ENCODE measurements at places on chromosomes 5 and 9. TPM values are rescaled to one million over a fixed set of nuclear protein-coding genes. Genes with fewer than 3 reads are reported as not detected.
A peak's percentile ranks its signal among the peaks of the same experiment; 100 is the strongest.

TRPM3 gene
- 1.7 TPM for total RNA-seq

DNA sequence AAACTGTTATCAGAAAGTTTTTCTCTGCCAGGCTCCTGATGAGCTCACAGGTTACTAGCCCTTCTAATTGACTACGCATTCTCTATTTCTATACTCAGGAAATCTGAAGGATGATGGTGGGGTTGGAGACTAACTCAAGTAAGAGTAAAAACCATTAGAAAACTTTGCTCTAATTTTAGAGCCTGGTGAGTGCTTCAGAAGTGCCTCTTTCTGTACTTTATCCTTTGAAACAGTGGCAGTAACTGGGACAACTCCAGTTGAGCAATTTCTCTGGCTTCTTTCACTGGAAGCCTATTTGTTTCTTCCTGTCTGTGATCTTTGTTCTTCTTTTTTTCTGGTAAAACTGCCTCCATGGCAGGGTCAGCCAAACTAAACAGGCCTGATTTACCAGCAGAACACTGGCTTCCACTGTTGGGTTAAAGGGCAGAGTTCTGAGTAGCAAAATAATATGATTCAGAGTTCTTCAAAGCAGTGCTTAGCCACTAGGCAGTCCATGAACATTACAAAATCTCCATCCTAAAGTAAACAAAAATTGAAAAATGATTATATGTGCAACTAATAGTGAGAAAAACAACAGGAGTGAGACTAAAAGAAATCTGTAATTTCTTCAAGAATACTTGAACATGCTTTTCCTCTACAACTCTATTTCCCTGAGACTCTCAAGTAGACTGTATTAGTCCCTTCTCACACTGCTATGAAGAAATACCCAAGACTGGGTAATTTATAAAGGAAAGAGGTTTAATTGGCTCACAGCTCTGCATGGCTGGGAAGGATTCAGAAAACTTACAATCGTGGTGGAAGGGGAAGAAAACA lies 79.8 kb downstream of the MROH2B start:
- no peak overlapping the region for H3K4me3 ChIP-seq
- H3K36me3 ChIP-seq = no peaks in the 10 kb centered on the region
- peak; percentile 75 for DNase-seq
- H3K27me3 ChIP-seq = no peaks in the 10 kb centered on the region
- peaks cover 18% of the 10 kb centered on the region for H3K4me1 ChIP-seq
- H3K27ac ChIP-seq = peak overlapping the region; percentile 85

WNT8A gene
- total RNA-seq = not detected

SLCO6A1 gene
- total RNA-seq = not detected

BNIP1 gene
- 9.9 TPM for total RNA-seq

DNA sequence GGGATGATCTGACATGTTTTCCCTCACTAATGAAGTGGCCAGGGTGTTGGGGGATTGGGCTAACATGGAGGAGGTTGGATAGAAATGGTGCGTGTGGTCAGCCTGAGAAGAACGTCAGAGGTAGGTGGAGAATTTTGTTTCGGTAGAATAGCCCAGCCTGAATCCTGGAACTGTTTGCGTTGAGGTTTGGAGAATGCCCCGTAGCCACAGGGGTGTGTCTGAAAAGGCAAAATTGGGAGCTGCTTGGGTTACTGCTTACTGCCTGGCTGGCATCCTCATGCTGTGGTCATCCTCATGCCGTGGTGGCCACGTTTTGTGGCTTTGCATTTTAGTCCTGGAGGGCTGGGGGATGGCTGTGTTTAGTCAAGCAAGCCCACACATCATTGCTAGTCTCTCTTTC lies 236.9 kb downstream of the GOLPH3 start:
- no peaks in the 10 kb centered on the region for H3K36me3 ChIP-seq
- H3K4me3 ChIP-seq = peak overlapping the region; percentile 29
- H3K27me3 ChIP-seq = no peaks in the 10 kb centered on the region
- no peak overlapping the region for H3K27ac ChIP-seq
- no peaks in the 10 kb centered on the region for H3K4me1 ChIP-seq
- no peak for DNase-seq

GRCh38 chr5:1668141-1668721 lies 131.4 kb downstream of the MRPL36 start:
- DNase-seq = peak; percentile 58
- H3K27me3 ChIP-seq = no peaks in the 10 kb centered on the region
- H3K36me3 ChIP-seq = no peaks in the 10 kb centered on the region
- peaks cover 7% of the 10 kb centered on the region for H3K4me1 ChIP-seq

GRCh38 chr5:156411-157072 lies 34.8 kb upstream of the LRRC14B start:
- no peak for DNase-seq
- no peaks in the 10 kb centered on the region for H3K27me3 ChIP-seq
- no peaks in the 10 kb centered on the region for H3K4me1 ChIP-seq
- H3K27ac ChIP-seq = no peak overlapping the region
- H3K4me3 ChIP-seq = no peak overlapping the region

DNA sequence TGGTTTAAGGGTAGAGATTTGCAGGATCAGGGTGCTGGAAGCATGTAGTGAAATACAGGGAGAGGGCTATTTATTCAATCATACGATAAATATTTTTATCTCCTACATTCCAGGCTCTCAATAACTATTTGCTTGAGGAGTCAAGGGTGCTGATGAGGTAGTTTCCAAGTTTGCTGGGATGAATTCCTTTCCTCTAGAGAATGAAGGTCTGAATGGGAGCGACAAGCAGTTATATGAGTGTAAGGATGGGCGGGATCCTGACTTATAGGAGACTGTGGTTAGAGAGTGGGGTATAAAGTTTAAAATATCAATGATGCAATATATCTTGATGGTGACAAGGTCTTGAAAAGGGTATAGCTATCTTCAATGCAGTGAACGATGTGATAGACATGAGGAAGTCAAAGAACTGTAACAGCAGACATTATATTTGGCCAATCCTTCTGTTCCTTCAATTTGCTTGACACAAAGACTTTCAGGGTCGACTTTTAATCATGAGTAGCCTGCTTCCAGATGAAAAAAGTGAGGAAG lies 201.1 kb upstream of the HAPLN1 start:
- no peak overlapping the region for H3K4me3 ChIP-seq
- no peaks in the 10 kb centered on the region for H3K4me1 ChIP-seq
- DNase-seq = no peak

DNA sequence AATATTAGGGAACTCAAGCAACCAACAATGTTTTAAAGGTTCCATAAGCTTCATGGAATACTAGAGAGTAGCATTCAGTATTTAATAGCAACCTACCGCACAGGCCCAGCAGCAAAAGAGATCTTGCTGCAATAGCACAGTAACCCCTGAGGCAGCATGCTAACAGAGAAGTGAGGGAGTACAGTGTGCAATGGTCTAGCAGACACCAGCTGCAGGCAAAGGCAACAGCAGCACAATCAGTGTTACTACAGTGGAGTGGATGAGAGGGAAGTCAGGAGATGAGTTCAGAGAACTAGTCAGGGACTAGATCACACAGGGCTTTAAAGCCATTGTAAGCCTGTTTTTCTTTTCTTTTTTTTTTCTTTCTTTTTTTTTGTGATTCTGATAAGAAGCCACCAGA lies 2.8 kb downstream of the TICAM2 start:
- DNase-seq = peak; percentile 40
- H3K36me3 ChIP-seq = no peaks in the 10 kb centered on the region
- H3K27ac ChIP-seq = no peak overlapping the region
- H3K4me3 ChIP-seq = no peak overlapping the region
- H3K4me1 ChIP-seq = no peaks in the 10 kb centered on the region
- H3K27me3 ChIP-seq = no peaks in the 10 kb centered on the region

PPP3R2 gene
- total RNA-seq = not detected
